Cardiac septum (tissue), 1 donor: ENCODE measurements at places on chromosomes 7 and 10.

- no peak for DNase-seq
Measured at GRCh38 chr7:13042605-13043236, 355.3 kb downstream of the ARL4A start.

- DNase-seq = no peak
Measured at GRCh38 chr10:898141-898540, 33.4 kb downstream of the LARP4B start.

GRCh38 chr10:118692872-118693271, 61.9 kb downstream of the CACUL1 start:
- no peak for DNase-seq

DNA sequence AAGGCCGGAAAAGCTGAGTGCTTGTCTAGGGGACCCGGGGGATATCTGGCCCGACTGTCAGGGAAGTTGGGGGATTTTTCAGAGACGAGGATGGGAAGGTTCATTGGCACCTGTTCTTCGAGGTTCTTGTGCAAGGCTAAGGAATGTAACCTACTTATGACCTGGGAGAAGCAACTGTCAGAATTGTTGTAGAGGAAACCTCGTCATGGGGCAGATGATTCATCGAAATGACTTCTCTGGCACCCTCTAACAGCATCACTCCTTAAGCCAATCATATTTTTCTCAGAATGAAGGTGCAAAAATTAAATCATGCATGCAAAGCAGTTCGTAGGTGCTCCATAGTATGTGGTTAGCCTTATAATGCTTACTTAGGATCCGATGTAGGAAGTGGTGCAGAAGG, 58.6 kb downstream of the PLXDC2 start:
- DNase-seq = no peak

- DNase-seq = no peak
Measured at GRCh38 chr7:91324663-91325062, 60.4 kb downstream of the FZD1 start.

DNA sequence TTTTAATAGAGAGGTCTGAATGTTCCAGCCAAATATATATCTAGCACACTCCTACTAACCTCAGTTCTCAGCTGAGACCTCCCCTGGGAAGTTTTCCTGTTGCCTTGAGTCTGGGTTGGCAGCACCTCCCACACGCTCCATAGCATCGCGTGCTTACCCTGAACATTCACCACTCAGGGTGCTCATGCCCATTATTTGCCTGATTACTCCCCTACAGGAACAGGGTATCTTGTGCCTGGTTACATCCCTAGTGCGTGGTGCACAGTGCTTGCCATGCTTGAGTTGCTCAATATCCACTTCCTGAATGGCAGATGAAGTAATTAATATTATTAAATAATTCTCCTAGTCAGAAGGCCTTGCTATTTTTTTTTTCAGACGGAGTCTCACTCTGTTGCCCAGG, 269.9 kb upstream of the IMMP2L start:
- no peak for DNase-seq

DNA sequence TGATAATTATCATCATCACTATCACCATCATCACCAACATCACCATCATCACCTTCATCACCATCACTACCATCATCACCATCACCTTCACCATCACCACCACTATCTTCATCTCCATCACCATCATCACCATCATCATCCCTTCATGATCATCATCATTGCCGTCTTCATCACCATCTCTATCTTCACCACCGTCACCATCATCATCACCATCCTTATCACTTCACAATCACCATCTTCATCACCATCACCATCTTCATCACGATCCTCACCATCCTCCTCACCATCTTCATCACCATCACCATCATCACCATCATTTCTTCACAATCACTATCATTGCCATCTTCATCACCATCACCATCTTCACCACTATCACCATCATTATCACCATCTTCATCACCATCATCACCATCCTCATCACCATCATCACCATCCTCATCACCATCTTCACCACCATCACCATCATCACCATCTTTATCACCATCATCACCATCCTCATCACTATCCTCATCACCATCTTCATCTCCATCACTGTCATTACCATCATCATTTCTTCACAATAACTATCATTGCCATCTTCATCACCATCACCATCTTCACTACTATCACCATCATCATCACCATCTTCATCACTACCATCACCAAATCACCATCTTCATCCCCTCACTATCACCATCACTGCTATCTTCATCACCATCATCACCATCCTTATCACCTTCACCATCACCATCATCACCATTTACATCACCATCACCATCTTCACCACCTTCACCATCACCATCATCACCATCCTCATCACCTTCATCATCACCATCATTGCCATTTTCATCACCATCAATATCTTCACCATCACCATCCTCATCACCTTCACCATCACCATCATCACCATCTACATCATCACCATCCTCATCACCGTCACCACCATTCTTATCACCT, 72.4 kb upstream of the DNAAF5 start:
- no peak for DNase-seq

GRCh38 chr7:150931199-150931869, 46.8 kb downstream of the KCNH2 start:
- DNase-seq = no peak

DNA sequence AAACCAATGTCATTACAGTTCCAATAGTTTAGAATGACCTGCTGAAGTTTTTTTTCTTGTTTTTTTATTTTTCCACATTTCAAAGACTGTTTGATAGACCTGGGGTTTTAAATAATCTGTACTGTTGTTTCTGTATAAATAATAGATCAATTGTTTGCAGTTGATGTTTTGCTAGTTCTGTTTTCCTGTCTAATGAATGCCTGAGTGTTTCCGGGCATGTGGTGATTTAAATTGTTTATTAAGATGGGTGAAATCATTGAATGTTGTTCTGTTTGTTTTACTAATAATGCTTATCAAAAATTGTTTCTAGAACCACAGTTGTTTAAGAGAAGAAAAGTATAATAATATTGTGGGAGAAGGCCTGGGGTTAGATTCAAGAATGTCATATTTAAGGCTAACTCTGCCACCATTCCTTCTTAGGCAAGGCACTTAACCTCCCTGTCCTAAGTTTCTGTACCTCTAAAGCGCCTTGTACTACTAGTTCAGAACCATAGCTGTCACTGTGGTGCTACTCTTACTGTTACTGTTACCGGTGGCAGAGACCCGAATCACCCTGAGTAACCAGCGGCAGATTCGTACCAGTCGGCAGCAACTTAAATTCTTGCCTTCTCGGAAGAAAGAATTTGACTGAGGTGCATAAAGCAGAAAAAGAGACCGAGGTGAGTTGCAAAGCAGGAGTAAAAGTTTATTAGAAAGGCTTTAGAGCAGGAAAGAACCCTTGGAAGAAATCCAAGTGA, 1014.1 kb downstream of the REEP3 start:
- DNase-seq = no peak

DNA sequence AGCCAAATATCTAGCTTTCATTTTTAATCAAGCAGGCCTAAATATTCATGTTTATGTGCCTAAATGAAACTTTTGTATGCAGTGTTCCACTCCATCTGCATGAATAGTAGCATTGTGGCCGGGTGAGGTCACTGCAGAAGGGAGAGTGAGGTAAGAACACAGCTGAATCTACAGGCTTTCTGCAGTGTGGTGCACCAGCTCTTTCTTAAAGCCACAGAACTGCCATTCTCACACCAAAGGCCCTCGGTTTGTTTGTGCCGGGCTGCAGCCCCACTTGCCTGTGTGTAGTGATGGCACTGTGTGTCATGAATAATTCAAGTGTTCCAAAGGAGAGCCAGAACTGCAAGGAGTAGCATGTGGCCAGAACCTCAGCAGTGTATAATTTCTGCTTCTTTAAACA, 204.1 kb downstream of the TRIL start:
- DNase-seq = no peak

DNA sequence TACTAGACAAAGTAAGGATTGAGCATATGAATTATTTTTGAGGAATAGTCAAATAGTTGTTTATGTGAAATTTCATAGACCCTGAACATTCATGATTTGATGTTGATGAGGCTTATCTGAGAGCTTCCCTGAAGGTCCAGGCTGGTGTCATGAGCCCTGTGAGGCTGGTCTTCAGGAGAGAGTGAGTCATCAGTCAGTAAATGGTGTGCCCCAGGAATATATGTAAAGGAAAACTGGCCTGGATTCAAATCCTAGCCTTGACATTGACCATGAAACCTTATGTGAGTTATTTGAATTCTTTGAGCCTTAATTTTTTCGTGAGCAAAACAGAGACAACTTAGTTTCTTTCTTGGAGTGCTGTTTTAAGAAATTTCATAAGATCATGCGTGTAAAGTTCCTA, 6.2 kb downstream of the TMEM236 start:
- no peak for DNase-seq

- no peak for DNase-seq
Measured at GRCh38 chr10:85655411-85655810, 711.2 kb downstream of the GRID1 start.

- no peak for DNase-seq
Measured at GRCh38 chr10:72889391-72889831, 4.1 kb upstream of the OIT3 start.

GRCh38 chr10:122997864-122998263, 10.7 kb downstream of the IKZF5 start:
- no peak for DNase-seq

- DNase-seq = no peak
Measured at GRCh38 chr7:11605749-11606148, 226.2 kb downstream of the THSD7A start.

DNA sequence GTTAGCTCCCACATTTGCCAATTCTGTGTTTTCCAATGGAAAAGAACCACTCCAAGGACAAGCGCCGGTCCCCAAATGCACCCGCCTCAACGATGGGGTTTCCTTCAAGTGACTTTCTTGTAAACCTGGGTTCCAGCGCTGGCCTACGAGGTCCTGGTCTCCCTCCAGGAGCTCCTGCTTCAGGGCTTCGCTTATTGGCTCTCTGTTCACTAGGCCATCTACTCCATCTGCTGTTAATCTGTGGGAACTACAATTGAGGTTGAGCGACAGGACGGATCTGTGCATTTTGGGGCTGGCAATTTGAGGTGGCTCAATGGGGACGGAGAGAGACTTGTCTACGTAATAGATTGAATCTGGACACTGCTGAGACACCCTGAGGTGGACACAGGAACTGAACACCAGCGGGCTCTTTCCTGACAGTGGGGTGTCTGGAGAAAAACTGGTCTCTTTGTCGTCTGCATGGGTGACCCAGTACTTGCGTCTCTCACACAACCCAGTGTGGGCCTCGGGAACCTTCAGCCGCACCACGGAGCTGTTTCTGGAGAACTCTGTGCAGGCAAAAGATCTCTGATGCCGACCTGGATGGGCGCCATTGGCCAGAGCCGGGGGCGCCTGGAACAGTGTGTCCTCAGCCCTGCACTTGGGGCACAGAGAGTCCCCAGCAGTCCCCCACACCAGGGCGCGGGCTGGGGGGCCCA, 115.9 kb upstream of the ADAM12 start:
- DNase-seq = no peak

DNA sequence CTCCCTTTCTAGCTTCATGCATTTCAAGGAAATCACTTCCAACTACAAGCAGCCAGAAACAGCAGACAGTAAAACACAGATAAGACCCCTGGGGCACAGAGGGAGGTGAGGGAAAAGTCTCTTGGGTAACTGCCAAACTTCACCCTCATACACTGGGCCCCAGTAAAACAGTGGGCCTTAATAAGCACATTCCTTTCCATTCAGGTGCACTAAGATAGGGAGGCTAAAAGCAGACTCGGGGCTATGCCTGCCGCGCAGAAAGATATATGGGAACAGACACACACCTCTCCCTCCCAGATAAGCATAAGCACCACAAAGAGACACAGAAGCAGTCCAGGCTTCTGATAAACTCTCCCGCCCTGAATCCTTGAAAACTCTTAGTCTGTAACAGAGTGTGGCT, 117.0 kb downstream of the TYW1B start:
- DNase-seq = no peak

DNA sequence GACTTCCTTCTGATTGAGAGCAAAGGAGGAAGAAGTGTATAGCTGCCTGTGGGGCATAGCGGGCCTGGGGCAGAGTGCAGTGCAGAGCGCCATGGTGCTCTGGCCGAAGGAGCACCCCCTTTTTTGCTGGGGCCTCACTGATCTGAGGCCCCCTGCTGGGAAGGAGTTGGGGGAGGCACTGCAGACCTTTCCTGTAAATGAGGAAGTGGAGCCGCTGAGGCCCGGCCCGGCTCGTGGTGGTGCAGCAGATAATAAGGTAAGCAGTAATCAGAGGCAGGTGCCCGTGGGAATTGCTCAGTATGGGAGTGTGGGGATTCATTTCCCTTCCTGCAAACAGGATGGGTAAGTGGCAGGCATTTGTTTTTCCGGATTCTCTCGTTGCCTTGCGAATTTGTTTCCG, 373.7 kb upstream of the MKI67 start:
- no peak for DNase-seq

GRCh38 chr10:86068231-86069054, 298.2 kb downstream of the GRID1 start:
- peak; percentile 49 for DNase-seq

DNA sequence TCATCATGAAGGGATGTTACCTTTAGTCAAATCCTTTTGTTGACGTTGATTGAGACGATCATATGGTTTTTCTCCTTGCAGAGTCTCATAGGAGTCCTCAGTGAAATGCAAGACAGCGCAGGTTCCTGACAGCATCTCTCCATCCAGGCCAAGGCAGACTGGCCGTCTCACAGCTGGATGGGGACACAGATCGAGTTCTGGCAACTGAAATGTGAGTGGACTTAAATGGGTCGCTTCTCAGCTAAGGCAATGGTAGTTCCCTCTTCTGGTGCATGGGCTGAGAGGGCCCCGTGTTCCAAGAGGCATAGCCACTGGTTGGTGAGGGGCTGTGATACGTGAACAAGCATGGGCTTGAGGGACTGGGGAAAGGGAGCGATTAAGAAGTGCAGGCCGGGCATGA, 99.3 kb upstream of the CPXM2 start:
- DNase-seq = no peak

- no peak for DNase-seq
Measured at GRCh38 chr7:50355817-50356178, 51.3 kb downstream of the IKZF1 start.

GRCh38 chr7:50197549-50197948, 104.5 kb upstream of the ZPBP start:
- DNase-seq = no peak

GRCh38 chr7:105325216-105325904, 63.4 kb downstream of the SRPK2 start:
- no peak for DNase-seq

- no peak for DNase-seq
Measured at GRCh38 chr7:100547872-100548271, 8.9 kb downstream of the AGFG2 start.

GRCh38 chr10:121312587-121312986, 285.7 kb downstream of the FGFR2 start:
- DNase-seq = no peak

DNA sequence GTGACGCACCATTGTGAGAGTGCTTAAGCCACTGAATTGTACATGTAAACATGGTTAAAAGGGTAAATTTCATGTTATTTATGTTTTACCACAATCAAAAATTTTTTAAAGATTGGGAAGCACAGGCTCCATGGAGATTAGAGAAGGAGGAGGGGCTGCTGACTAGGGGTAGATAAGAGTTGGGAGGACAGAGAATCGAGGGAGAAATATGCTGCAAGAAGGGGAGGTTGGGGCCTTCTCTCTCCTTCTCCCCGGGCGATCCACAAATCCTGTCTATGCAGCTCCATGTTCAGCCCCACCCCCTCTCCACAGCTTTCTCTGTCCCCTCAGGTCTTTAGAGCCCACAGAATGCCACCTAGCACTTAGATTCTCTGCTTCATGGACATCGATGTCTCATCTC, 12.1 kb downstream of the ZNF467 start:
- no peak for DNase-seq
